T-helper 1 cell (primary cell): ENCODE measurements at places on chromosomes 5 and 9.

DNA sequence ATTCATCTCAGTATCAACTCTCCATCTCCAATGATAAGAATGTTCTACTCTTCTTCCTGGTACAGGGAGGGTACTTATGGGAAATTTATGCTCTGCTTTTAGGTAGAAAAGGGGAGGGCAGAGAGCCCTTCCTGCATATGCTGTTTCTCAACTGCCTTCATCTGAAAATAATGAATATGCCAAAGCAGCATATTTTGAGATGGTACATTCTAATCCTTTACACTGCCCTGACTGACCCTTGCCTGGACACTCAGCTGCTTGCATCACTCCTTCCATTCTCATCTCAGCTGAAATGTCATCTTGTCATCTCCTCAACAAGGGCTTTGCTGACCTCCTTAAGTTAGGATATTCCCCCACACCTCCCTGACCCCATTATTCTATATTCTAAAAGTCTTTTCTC lies 68.5 kb downstream of the ALDH7A1 start:
- DNase-seq: no peak

DNA sequence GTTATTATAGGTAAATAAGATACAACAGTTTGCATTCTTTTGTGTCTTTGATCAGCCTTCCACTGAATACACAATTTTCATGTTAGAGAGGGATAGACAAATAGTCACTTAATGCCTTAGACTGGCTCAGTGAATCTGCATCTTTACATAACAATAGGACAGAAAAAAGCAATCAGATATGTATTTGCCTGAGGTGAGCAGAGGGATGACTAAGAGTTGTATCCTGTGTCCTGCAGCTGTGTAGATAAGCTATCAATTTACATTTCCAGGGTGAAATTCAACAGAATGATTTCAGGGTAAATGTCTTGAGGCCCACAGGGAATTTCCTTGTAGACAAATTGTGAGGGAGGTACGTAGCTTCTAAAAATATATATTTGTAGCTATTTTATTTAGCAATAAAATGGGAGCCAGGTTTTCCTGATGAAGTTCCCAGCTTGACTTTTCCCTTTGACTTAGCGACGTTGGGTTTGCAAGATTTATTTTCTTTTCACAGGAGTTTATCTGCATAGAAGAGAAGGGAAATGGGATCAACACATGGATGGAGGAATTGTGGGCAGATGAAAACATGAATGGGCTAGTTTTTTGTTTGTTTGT lies 586.1 kb upstream of the CDH6 start:
- DNase-seq: no peak

GRCh38 chr9:38315085-38315595 lies 77.4 kb upstream of the ALDH1B1 start:
- no peak for DNase-seq

DNA sequence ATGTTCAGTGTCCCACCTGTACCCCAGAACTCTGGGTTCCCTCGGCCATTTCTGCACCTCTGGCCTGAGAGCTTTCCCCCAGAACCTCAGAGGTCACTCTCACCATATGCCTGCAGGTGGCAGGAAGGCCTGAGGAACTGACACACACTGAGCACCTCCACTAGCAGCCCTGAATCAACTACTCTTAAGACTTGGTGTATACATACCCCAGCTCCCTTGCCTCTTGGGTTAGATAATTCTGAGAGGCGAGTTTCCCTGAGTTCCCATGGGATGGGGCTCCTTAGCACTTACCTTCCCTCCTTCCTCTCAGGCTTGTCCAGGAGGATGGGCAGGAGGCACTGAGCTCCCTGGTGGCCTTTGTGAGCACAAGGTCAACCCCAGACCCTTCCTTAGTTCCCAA lies 86.1 kb downstream of the HSD17B3 start:
- DNase-seq: no peak

DNA sequence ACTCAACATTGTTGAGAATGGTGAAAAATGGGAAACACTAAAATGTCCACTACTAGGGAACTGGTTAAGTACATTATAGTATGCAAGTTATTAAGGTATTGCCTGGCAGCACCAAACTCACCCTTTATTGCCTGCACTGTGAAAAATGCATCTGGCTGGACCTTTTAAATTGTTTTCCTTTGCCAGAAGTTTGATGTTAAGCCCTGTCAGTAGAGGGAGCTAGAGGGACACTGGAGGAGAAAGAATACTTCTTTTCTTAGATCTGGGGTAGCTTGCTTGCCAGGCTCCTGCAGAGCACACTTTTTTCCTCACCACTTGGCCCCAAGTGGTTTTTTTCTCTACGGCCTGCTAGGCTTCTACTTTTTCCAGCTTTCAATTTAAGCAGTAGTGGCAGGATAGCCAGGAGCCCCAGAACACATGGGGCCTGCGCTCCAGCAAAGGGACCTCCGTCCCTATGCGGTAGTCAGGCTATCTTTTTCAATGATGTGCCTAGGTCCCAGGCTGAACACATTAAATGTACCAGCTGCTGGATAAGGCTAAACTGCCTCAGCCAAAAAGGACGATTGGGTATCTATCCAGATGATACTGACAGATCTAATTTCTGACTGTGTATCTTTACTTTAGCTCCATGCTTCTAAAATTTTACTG lies 8.0 kb upstream of the HABP4 start:
- no peak for DNase-seq
